ENCODE measurements at places on chromosomes 2 and 18.

GRCh38 chr2:207155516-207156444, 10.0 kb downstream of the KLF7 start:
- DNase-seq = no peak

- DNase-seq = no peak
These were observed 113.5 kb downstream of the NAT8 start for GRCh38 chr2:73528688-73529087.

- no peak for DNase-seq
These were observed 190.7 kb upstream of the SMAD7 start for GRCh38 chr18:49141491-49141890.

- DNase-seq = no peak
These were observed 31.7 kb downstream of the ATP6V1C2 start for GRCh38 chr2:10753156-10753555.

- no peak for DNase-seq
These were observed 214.2 kb downstream of the TNS1 start for GRCh38 chr2:217788669-217789002.
